ENCODE measurements at places on chromosomes 7 and 10.

- no peak for DNase-seq
Measured at GRCh38 chr7:54778696-54779540, 19.9 kb upstream of the SEC61G start.

GRCh38 chr7:31114593-31115343 is 62.7 kb downstream of the ADCYAP1R1 start:
- no peak for DNase-seq

DNA sequence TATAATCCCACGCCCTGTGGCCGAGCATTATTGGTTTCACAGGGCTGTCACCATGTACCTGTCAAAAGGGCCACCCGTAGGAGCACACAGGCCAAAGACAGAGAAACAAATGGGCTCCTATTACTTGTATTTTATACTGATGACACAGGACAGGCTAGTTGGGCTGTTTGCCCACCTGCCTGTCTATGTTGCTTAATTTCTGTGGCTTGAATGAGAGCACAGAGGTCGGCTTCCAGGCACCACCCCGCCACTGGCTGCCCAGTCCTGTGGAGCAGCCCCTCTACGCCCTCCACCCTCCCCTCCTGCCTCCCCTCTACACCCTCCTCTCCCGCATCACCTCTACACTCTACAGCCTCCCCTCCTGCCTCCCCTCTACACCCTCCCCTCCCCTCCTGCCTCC is 652.9 kb downstream of the SDK1 start:
- DNase-seq: no peak

DNA sequence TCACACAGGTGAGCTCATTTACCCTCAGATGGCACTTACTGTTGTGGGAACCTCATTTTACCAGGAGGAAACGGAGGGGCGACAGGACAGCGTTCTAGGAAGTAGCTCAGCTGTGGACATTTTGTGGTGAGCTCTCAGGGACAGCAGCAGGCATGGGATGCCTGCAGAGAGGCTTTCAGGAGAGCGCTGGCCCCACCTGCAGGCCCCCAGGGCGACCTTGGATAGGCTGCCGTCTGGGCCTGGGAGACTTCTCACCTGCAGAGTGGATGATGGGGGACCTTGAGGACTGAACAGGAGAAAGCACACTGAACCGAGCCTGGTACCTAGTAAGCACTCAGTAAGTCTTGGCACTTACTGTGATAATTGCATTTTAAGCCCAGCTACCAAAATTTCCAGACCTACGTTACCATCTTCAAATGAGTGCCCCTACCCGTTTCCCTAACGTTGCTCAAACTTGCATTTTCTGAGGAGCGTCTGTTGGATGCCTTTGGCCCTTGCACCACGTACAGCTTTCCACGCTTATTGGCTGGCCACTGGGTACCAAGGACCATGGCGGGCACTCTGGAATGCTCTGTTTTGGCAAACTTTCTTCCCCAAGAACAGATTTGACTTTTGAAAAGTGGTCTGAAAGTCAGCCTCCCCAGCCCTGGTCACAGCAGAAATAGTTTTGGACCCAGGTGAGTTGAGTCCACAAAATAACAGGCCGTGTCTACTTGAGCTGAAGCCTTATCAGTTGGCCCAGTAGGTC is 223.4 kb downstream of the EBF3 start:
- no peak for DNase-seq

- DNase-seq: no peak
Measured at GRCh38 chr7:88927-89231, 103.5 kb upstream of the FAM20C start.

GRCh38 chr10:7551950-7552716 is 114.6 kb downstream of the ITIH5 start:
- DNase-seq: no peak

- no peak for DNase-seq
Measured at GRCh38 chr7:108204281-108204796, 74.2 kb upstream of the LAMB4 start.

- DNase-seq: no peak
Measured at GRCh38 chr7:1698951-1699350, 28.9 kb downstream of the ELFN1 start.

GRCh38 chr10:46549171-46550075 is 7.0 kb downstream of the GPRIN2 start:
- no peak for DNase-seq

DNA sequence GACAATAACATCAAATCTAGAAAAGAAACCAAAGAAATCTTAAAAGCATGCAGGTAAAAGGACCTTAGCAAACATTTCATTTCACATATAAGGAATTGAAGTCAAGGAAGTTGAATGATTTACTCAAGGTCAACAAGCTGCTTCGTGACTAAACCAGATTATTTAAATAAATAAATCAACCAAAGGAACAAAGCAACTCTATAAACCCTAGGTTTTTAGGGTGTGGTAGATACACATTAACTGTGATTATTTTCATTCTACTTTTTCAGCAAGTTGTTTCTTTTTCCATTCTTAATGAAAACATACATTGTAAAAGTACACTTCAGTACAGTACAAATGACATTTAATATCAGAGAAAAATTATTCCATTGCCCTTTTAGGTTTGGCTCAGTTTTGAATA is 382.0 kb upstream of the STEAP1 start:
- no peak for DNase-seq

GRCh38 chr10:128897401-128898129 is 569.5 kb upstream of the MGMT start:
- DNase-seq: no peak

GRCh38 chr10:125001313-125002046 is 59.6 kb downstream of the ZRANB1 start:
- DNase-seq: no peak

- no peak for DNase-seq
Measured at GRCh38 chr7:37956791-37957190, 36.4 kb downstream of the EPDR1 start.

GRCh38 chr10:72162978-72163377 is 52.8 kb upstream of the ANAPC16 start:
- no peak for DNase-seq

DNA sequence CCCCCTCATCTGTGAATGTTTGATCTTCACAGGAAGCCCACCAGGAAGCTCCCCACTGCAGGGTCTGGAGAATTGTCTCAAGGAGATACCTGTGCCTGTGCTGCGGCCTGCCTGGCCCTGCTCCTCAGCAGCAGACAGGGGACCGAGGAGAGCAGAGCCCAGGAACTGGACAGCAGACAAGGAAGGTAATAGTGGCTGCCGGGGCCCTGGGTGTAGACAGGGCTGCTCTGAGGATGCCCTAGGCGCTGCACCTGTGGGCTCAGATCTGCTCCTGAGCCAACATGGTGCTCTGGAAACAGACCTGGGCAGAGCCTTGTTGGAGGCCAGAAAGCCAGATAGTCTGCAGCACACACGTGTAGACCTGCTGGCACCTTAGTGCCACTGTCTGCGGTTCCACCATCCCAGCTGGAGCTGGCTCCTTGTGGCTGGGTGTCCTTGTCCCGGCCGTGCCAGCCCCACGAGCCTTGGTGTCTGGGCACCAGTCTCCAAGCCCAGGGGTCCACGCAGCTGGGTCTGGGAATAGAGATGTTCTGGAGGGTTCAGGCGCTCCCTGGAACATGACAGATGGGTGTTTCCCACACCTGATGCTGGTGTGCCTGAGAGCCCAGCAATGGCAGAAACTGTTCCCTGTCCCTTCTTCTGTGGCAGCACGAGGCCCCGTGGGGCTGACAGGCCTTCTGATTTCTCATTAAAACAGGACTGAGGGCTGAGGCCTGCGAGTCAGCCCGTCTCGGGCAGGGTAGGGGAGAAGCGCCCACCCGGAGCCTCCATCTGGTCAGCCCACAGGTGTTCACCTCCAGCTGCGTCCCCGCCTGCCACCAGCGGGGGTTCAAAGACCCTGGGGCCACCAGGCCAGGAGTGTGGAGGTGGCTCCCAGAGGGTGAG is 44.7 kb downstream of the ZNF467 start:
- DNase-seq: no peak

DNA sequence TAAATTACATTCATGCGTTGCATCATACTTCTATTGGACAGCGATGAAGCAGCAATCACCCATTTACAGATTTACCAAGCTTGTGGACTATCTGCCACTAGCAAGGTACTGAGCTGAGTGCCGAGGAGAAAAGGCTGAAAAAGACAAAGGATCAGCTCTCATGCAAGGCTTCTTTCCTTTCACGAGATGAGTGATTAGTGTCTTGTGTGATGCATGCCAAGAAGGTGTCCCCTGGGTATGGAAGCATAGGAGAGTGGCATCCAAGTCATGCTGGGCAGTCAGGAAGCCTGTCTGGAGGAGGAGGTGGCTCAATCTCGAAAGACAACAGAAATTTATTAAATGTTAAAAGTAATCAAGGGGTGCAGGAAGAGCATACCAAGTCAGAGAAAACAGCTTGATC is 40.9 kb downstream of the ACSM6 start:
- DNase-seq: no peak

GRCh38 chr7:111138586-111138985 is 47.7 kb downstream of the LRRN3 start:
- no peak for DNase-seq

GRCh38 chr7:131803816-131804215 is 247.4 kb upstream of the PODXL start:
- no peak for DNase-seq

DNA sequence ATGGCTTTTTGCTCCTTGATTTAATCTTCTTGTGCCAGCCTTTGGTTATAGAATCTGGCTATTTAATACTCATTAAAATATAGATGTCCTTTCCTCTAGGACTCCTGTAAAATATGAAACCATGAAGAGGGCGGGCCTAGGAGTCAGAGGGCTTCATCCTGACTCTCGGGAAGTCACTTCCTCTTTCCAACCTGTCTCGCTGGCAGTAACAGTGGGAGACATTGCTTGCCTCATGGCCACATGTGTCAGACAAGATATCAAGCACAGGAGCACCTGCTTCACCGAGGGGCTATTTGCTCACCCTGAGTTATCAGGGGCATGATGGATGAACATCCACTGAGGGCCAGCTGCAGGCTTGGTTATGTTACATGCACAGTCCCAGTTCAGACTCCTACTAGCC is 31.0 kb downstream of the SLIT1 start:
- DNase-seq: no peak

DNA sequence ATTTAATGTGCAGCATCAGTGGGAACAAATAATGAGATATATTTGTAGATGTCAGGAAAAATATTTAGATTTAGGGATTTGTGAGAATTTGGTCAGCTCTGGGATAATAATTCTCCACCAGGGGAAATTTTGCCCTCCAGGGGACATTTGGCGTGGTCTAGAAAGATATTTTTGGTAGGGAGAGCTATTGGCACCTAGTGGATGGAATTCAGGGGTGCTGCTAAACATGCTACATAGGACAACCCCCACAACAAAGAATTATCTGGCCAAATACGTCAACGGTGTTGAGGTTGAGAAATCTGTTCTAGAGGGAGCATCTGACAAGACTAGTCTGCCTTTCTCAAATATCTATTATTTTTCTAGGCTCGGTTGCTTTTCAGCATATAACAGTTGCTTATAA is 2.1 kb downstream of the ADK start:
- DNase-seq: no peak

GRCh38 chr7:123652406-123652805 is 3.3 kb upstream of the LMOD2 start:
- DNase-seq: no peak

DNA sequence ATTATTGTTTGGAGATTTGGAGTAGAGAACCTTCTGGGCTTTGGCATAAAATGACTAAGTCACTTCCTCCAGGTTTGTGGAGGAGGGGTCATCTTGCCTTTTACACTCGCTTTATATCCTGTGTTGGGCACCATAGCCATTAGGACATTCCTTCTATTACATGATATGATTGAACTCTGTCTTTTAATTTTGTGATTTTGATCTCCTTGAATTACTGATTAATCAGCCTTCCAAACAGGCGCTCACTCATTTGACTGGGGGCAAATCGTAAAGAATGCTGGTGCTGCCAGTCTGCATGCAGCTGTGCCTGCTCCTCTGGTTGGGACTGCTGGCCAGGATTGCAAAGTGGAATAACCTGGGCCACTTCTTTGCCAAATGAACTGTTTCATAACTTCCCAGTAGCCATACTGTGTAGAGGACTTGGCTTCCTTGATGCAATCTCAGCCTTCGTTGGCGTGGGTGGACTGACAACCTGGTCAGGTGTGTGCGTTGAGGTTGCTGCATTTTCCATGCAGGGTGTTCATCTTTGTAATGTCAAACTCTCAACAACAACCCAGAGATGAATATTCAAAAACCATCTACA is 65.9 kb upstream of the RAB11FIP2 start:
- no peak for DNase-seq

DNA sequence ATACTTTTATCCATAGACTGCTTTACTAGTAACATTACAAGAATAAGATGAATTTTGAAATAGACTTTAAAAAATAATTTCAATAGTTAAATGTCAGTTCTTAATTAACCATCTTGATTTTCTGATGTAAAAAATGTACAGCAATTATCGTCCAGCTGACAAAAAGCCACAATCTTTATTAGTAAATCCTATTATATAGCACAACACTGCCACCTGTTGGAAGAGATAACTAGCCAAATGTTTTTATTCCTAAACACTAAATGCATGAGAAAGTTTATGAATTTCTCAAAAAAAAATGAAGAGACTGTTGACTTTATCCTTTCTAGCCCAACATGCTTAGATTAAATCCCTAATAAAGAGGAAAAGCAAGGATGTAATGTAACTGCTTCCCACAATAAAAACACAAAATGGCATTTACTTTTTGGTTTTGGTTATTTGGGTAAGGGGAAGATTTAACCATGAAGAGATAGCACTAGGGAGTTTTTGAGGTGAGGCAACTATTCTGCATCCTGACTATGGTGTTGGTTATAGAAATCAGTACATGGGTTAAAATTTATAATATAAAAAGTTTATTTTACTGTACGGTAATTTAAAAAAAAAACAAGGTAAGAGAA is 8.0 kb downstream of the COA1 start:
- no peak for DNase-seq

DNA sequence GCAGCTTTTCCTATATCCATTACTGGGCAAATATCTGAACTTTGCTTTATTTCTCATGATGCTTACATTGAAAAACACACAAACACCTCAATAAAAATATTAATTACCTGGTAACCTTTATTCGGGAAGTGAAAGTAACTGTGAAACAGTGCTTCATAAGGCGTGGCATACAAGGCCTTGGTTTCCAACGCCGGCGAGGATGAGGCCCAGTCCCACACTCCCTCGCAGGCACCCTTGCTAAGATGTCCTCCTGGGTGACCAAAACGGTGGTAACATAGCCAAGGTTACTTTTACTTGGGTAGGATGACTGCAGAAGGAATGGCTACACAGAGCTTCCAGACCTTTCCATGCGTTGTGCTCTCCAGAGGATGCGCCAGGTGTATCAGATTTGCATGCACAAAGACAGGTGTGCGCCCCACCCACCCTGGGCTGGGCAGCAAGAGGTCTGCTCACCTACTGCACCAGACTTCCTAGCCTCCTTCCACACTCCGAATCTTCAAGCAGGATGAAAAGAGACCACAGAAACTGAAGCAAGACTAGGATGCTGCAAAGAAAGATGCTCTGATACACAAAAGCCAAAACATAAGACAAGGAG is 13.3 kb upstream of the DAGLB start:
- no peak for DNase-seq

DNA sequence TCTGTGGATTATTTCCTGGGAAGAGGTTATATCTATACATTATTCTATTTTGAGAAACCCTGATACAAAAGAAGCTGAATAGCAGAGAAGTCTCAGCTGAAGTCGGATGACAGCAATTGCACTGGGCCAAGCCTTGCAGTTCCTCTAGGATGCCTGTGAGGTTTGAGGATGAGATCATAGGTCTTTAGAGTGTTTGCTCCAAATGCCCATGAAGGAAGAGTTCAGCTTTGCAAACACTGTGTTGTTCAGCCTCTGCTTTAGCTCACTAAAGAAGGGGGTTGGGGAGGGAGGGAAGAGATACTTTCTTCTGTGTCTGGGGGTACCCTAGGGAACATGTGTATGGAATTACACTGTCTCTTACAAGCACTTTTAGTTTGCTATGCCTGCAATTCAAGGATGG is 282.5 kb upstream of the NRP1 start:
- DNase-seq: no peak
